ENCODE measurements at places on chromosomes 16 and 17.

GRCh38 chr17:29483503-29483902 lies 83.3 kb downstream of the ABHD15 start:
- no peak for DNase-seq

DNA sequence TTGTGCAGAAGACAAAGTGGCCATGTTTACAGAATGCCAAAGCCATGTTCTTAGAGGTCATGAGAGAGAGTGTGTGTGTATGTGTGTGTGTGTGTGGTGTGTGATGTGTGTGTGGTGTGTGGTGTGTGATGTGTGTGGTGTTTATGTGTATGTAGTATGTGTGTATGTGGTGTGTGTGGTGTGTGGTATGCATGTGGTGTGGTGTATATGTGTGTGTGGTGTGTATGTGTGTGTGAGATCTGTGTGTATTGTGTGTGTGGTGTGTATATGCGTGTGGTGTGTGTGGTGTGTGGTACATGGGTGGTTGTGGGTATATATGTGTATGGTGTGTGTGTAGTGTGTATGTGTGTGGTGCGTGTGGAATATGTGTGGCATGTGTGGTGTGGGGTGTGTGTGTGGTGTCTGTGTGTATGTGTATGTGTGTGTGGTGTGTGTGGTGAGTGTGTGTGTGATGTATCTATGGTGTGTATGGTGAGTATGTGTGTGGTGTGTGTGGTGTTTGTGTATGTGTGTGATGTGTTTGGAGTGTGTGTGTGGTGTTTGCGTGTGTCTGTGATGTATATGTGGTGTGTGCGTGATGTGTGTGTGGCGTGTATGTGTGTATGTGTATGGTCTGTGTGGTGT lies 8.2 kb upstream of the KRT17 start:
- DNase-seq = no peak

GRCh38 chr16:23518435-23518891 lies 8.2 kb upstream of the GGA2 start:
- no peak for DNase-seq

DNA sequence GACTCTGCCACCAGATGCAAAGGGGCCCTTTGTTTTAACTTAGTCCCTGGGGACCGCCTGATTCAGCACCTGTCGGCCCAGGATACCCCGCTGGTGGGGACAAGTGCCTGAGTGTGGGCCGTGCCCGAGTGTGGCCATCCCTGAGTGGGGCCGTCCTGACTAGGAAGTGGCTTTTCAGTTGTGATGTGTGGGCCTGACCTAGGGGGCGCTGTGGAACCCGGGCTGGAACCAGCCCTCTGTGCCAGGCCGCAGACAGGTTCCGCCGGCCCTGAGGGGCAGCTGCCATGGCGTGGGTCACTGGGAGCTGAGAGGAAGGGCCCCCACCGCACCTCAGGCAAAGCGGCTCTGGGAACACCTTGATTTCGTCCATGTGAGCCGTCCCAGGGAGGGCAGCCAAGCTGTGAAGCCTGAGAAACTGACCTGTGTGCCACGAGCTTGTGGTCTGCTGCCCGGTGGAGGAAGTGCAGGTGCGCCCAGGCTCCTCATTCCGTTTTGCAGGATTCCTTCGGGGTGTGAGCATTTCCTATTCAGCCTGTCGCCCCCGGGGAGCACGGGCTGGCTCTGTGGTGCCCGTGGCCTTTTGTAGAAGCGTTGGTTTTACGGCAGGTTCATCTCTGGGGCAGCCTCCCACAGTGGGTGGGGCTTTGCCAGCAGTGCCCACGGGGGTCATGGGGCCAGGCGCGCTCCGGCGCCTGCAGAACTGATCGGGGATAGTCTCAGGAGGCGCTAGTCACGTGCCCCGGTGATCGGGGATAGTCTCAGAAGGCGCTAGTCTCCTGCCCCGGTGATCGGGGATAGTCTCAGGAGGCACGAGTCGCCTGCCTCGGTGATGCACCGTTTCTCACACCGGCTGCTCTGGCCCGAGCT lies 5.3 kb downstream of the RPL13 start:
- peak; percentile 69 for DNase-seq
